Glomerular endothelial cell (primary cell): ENCODE measurements at places on chromosomes 4 and X. TPM values are rescaled to one million over a fixed set of nuclear protein-coding genes. Genes with fewer than 3 reads are reported as not detected.

FAM241A gene
- 14.6 and 15.7 TPM in 2 replicates for total RNA-seq

GRCh38 chr4:102751941-102752340 lies 8.8 kb downstream of the MANBA start:
- DNase-seq, result no peak

MAGIX gene
- total RNA-seq, result 1.2 and 1.4 TPM in 2 replicates

GRCh38 chr4:911871-912490 lies 20.1 kb downstream of the GAK start:
- no peak for DNase-seq

DNA sequence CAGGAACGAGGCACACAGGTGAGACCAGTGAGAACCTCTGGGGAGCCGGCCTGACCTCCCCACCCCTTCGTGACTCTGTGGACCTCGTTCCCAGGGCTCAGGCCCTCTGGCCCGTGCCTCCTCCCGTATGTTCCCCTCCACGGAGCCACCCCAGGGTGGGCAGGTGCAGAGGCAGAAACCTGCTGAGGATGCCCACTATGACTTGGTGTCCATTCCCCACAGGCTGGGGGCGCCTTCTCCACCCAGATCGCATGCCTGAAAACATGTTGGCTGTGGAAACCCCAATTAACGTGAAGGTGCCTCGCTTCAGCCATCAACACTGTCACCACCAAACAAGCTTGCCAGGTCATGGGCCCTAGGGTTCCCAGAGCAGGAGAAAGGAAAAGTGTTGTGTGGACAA lies 27.0 kb downstream of the BLOC1S4 start:
- DNase-seq, result no peak

ZNF182 gene
- 2.2 and 3.4 TPM in 2 replicates for total RNA-seq

GRCh38 chr4:174358410-174358809 lies 74.7 kb downstream of the CEP44 start:
- DNase-seq, result no peak

SERTM2 gene
- total RNA-seq, result not detected in 2 replicates

DNA sequence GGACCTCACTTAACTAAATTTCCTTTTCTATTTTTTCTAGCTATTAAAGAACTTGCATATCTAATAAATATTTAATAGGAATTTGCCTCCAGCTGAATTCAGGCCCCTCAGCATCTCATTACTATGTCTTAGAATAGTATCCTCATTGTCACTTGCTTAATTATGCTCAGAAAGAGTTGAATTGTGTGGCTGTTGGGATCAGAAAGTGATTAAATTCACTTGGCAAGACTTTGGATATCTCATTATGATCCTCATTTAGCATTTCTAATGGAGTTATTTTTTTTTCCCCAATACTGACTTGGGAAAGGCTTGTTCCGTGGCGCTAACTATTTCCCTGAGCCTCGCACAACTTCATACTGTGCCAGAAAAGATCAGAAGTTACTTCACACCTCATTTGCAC lies 158.8 kb downstream of the IDS start:
- no peak for DNase-seq

- DNase-seq, result no peak
Measured at GRCh38 chrX:55908661-55909212, 191.2 kb downstream of the RRAGB start.

DNA sequence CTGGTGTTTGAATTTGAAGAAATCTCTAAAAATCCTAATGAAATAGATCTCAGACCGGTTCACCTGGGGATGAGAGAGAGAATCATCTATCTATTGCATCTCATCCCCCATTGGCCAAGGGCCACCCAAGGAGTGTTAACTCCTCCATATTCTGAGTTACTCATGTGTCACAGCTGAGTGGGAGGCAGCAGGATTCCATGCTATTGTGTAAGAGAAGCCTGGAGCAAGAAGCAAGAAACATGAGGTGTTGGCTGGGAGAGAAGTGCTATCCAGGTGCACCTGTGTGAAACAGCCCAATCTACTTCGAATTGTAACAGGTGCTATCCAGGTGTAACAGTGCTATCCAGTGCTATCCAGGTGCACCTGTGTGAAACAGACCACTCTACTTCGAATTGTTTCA lies 150.3 kb upstream of the MAOA start:
- no peak for DNase-seq

DNA sequence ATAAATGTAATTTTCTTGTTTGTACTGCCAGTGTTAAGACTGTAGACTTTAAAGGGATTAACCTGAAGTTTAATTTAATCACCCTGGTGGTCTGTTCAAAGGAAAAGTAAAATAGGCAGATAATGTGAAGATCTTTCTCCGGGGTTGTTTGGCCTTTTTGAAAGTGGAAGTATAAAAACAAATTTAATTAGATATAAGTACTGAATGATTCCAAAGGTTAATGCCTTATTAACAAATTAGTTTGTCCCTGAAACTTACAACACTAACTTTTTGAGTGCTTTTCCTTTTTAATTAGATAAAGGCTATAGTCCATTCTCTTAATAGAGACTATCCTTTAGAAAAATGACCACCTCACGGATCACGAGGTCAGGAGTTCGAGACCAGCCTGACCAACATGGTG lies 10.4 kb upstream of the PGAM4 start:
- no peak for DNase-seq

GPRASP2 gene
- total RNA-seq, result 14.5 and 15.1 TPM in 2 replicates

GRCh38 chr4:13544606-13545393 lies 492 bp upstream of the NKX3-2 start:
- DNase-seq, result no peak

GRCh38 chr4:160580581-160580980 lies 1477.7 kb downstream of the RAPGEF2 start:
- no peak for DNase-seq

DNA sequence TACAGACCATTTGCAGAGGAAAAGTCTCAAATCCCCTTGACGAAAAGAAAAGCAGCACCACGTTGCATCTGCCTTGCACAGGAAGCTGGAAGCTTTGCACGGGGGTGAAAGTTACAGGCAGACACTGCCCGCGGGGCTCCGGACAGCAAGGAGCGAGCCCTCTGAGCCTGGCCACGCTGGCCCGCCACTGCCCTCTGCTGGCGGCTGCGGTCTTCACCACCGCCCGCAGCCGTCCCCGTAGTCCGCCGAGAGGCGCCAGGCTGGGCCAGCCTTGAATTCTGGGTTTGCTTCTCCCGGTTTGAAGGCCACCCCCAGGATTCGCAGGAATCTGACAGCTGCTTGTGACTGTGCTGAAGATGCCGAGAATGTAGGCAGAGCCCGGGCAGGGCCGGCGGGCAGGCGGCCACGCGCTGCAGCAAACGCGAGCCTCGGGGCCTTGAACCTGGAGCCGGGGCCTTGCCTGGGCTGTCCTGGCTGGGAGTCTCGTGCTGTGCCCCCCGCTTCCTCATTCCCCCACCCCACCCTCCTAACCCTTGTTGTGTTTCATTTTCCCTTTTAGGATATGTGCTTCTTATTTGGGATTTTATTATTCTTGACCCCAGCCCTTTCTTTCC lies 49.2 kb downstream of the ENPP6 start:
- DNase-seq, result peak; percentile 9
